Occipital lobe (tissue), 3 donors: ENCODE measurements at places on chromosomes 12 and 14.
A peak's percentile ranks its signal among the peaks of the same experiment; 100 is the strongest.

- no peak for DNase-seq
Measured at GRCh38 chr14:93987815-93988476, 9.2 kb upstream of the CCDC197 start.

DNA sequence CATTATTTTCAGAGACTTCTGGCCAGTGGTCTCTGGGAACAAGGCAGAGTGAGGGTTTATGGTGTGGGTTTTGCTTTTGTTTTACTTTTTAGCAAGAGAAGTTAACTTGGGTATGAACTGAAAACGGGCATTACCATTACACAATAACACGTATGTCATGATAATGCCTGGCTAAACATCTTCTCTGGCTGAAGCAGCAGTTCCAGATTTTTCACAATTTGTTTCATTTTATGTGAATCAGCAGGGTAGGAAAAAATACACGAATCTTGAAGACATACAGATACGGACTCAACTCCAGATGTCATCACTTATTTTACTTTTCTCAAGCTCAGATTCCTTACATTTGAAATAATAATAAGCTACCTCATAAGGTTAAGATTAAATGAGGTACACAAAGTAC lies 2.5 kb upstream of the PCNX4 start:
- DNase-seq, result no peak

- DNase-seq, result no peak
Measured at GRCh38 chr12:27573972-27574371, 50.0 kb downstream of the PPFIBP1 start.

- DNase-seq, result no peak
Measured at GRCh38 chr12:75856235-75856634, 175.3 kb downstream of the PHLDA1 start.

- no peak for DNase-seq
Measured at GRCh38 chr12:92434607-92435025, 268.2 kb upstream of the PLEKHG7 start.

DNA sequence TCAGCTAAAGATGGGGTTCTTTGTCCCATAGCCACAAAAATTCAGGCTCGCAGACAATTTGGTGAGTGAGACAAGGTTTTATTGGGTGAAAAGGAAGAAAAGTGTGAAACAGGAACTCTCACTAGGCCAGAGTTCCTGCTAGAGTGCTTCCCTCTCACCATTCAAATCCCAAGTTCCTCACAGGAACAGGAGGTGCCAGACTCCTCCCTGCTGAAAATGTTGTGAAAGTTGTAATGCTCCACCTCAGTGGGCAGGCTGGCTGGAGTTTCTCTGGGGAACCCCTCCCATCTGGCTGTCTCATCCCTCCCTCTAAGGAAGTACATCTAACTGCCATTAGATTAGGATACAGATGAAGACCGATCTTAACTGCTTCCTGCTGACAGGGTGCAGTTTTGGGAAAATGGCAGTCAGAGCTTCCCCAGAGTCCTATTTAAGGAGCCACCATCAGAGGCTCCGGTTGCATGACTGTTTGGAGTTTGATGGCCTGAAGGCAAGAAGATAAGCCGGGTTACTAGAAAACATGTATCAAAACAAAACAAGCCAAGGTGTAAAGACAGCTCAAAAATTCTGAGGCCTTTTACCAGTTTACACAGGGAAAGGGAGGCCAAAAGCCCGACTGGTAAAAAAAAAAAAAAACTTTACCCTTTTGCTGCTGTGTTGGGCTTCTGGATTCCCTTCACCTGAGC lies 127.6 kb downstream of the FSCB start:
- DNase-seq, result no peak

DNA sequence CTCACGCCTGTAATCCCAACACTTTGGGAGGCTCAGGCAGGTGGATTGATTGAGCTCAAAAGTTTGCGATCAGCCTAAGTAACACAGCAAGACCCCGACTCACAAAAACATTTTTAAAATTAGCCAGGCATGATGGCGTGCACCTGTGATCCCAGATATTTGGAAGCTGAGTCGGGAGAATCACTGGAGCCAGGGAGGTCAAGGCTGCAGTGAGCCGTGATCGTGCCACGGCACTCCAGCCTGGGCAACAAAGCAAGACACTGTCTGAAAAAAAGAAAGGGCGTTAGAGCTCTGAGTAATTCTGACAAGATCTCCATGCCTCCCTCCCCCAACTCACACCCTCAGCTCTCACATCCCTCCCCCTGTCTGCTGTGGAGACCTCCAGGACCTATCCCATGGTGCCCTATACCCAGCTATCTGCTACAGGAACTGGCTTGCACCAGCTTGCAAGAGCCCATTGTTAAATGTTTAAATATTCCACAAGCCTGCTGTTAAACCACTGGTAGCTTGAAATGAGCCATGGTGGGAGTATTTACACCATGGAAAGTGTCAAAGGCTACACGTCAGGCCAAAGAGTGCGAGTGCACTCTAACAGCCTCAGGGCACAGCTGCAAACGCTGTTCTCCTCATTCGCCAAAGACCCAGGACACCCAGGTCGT lies 35.1 kb upstream of the PPP2R5C start:
- no peak for DNase-seq

- no peak for DNase-seq
Measured at GRCh38 chr12:128018067-128018466, 248.9 kb upstream of the TMEM132C start.

- no peak for DNase-seq
Measured at GRCh38 chr14:93960108-93960475, 16.3 kb downstream of the ASB2 start.

DNA sequence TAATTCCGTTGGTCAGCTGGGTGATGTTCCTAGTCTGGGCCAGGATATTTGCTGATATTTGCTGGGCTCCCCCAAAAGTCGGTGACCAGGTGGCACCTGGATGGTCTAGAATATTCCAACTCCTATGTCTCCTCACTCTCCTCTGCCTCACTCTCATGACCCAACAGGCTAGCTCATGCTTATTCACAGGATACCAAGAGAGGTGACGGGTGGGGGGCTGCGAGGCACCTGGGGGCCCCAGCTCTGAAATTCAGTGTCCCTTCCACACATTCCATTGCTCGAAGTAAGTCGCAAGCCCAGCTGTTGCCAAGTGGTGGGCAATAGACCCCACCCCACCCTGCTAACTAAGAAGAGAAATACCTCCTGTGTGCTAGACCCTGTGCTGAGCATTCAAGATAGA lies 67.7 kb downstream of the C14orf132 start:
- DNase-seq, result no peak

DNA sequence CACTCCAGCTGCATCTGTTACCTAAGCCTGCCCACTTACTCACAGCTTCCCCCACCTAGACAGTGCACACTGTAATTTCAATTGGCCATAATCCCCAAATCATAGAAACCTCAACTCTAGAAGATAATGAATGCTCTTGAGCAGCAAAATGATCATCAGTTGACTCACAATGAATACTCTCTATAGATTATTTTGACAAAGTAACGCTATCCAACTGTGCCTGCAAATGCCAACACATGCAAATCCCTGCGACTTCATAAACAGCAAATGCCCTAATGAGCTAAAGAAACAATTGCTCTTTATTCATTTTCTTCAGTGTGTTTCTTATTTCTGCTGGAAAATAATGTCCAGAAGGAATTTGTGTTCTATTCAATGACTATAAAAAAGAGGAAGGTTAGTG lies 319.5 kb downstream of the PAWR start:
- DNase-seq, result no peak

DNA sequence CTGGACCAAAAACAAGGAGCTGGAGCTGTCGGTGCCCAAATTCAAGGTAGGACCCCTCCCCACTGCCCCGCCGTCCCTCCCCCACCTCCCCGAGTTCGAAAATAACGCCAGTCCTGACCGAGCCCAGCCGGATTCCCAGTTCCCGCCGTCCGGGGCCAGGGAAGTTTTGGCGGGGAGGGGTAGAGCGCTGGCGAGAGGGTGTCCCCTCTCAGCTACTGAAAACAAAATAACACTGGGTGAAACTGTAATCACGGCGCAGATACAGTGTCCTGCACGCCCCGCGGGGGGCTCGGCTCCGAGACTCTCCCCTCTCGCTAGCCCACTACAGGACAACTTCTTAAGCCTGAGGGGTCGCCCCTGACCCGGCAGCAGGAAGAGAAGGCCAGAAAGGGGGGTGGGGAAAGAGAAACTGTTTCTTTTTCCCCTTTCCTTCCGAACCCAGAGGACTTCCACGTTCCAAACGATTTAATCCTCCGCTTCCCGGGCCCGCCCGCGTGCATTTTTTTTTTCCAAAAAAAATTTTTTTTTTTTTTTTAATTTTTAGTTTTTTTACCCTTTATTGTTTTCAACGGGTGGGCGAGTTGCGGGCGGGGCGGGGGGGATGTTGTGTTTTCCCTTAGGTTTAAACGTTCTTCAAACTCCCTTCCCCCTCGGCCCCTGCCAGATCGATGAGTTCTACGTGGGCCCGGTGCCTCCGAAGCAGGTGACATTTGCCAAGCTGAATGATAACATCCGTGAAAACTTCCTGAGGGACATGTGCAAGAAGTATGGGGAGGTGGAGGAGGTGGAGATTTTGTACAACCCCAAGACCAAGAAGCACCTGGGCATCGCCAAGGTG lies 1.6 kb downstream of the SETD1B start:
- DNase-seq, result no peak

- DNase-seq, result no peak
Measured at GRCh38 chr14:103030741-103031565, 26.4 kb downstream of the CDC42BPB start.

GRCh38 chr12:28253161-28253641 lies 62.9 kb downstream of the CCDC91 start:
- no peak for DNase-seq

DNA sequence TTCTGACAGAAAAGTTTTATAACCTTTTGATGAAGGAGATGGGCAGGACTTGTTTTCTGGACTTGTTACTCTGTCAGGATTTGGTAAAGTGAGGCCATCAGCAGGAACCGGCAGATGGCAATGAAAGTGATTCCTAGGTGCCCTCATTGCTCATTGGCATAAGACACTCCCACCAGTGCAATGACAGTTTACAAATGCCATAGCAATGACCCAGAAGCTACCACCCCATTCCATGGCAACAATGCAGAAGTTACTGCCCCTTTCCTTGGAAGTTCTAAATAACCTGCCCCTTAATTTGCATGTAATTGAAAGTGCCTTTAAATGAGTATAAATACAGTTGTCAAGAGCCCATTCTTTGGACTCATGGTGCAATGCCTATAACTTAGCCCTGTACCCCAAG lies 222.6 kb downstream of the CEP128 start:
- DNase-seq, result no peak

DNA sequence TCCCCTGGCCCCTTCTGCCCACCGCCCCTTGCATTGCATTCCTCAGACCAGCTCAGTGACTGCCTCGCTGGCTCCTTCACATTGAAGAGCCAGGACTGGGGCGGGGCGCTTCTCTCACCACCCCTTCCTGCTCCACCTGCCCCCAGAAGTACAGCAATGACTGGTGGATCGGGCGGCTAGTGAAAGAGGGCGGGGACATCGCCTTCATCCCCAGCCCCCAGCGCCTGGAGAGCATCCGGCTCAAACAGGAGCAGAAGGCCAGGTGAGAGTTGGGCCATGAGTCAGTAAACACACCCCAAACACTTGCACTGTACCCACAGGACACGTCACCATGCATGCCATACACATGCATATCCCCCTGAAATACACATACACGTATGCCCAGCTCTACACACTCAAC lies 5.8 kb downstream of the CACNB3 start:
- DNase-seq, result no peak

DNA sequence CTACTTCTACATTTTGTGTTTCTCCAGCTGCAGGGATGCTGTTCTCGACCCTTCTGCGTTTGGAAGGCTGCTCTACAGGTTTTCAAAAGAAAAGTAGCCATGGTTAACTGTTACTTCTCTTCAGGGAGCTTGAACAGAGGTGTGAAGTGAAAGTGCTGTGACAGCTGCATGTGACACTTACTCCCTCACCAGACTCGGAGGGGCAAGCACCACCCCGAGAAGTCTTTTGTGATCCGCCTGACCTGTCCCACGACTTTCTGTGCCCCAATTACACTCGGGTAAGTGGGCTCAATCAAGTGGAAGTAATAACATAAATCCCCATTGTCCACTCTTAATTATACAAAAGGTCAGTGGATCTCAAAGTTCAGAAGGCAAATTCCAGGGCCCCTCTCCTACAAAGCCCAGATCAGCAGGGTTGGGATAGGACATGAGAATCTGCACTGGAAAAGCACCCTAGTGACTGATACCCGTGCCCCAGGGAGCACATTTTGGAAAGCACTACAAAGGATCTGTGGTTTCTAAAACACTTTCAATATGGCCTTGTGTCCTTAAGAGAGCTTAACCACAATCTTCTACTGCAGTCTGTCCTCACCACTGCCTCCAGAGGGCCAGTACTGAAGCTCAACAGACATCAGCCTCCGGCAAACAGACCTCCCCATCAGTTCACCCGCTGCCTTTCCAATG lies 11.5 kb downstream of the FICD start:
- no peak for DNase-seq

GRCh38 chr14:41986700-41987099 lies 380.0 kb downstream of the LRFN5 start:
- no peak for DNase-seq

DNA sequence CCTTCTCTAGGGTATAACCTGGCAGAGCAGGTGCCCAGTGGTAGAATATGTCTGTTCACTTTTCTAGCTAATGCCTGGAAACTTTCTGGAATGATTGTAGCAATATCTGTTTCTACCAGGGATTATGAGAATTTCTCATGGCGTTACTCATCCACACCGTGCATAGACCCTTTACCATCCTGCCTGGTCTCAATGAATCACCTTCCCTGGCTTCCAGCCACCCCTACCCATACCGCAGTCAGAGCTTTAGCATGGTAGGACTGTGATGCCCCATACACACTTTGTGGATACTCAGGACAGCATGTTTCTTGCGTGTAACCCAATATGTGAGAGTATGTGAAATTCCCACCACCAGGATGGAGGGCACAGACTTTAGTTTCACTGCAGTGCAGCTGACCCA lies 45.4 kb downstream of the TUNAR start:
- DNase-seq, result no peak

- peak; percentile 35 for DNase-seq
Measured at GRCh38 chr14:95156161-95157047, 925 bp downstream of the DICER1 start.

- DNase-seq, result peak; percentile 67
Measured at GRCh38 chr12:113232840-113233585, 11.7 kb downstream of the TPCN1 start.

GRCh38 chr12:108570743-108571608 lies 8.6 kb downstream of the ISCU start:
- DNase-seq, result no peak

DNA sequence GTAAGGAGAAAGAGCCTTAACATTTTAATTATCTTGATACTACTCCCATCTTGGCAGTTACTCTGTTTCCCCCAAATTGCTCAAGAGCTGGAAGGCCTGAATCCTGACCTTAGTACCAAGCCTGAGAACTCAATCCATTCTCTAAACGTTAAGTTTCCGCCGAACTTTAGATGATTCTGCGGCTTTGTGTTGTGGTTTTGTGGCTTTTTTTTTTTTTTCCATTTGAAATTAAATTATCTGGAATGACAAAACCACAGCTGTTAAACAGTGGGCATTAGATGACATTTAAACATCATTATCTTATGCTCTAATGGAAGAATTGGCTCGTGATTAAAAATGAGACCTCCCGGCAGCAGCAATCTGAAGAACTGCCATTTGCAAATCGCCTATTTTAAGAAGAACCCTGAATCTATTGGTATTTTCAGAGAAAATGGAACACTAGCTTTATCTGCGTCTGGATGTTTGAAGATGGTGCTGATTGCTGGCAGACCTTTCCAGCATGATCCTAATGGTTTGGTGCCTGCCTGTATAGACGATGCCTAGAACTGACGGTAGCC lies 38.4 kb downstream of the TMEM132C start:
- no peak for DNase-seq
